DMS53 (cell line): ENCODE measurements at places on chromosomes 6 and 20.
A peak's percentile ranks its signal among the peaks of the same experiment; 100 is the strongest.

- peak; percentile 71 for DNase-seq
These were observed 534 bp downstream of the ZNF76 start for GRCh38 chr6:35259948-35260590.

- no peak for DNase-seq
These were observed 10.4 kb downstream of the ZBP1 start for GRCh38 chr20:57609842-57610167.

- DNase-seq: no peak
These were observed 118.9 kb downstream of the DACT2 start for GRCh38 chr6:168200571-168201134.

GRCh38 chr20:23164176-23164601, 78.1 kb upstream of the CD93 start:
- DNase-seq: no peak

GRCh38 chr6:136035378-136036070, 184.0 kb downstream of the PDE7B start:
- no peak for DNase-seq

DNA sequence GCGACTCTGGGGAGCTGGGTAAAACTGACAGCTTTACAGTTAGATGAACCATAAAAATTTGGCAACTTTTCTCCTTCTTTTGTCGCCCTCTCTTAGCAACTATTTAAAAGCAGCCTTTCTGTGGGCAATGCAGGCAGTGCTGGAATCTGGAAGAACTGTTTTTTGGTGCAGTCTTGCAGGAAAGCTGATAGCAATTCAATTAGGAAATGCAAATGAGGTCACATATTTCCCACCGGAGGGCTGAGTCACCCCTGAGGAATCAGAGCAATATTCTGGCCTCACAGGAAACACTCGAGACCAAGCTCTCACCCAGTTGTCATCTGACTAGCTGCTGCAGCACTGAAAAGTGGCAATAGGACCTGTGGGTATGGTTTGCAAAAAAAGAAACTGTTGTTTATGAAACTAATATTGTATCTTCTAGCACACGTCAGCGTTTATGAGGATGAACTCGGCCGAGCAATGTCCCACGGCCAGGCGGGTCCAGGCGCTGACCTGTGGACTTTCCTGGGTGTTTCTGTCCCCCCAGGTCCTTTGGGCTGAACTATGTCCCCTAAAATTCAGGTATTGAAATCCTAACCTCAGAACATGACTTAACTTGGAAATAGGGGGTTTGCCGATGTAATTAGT, 312.3 kb downstream of the TAF4 start:
- DNase-seq: no peak

DNA sequence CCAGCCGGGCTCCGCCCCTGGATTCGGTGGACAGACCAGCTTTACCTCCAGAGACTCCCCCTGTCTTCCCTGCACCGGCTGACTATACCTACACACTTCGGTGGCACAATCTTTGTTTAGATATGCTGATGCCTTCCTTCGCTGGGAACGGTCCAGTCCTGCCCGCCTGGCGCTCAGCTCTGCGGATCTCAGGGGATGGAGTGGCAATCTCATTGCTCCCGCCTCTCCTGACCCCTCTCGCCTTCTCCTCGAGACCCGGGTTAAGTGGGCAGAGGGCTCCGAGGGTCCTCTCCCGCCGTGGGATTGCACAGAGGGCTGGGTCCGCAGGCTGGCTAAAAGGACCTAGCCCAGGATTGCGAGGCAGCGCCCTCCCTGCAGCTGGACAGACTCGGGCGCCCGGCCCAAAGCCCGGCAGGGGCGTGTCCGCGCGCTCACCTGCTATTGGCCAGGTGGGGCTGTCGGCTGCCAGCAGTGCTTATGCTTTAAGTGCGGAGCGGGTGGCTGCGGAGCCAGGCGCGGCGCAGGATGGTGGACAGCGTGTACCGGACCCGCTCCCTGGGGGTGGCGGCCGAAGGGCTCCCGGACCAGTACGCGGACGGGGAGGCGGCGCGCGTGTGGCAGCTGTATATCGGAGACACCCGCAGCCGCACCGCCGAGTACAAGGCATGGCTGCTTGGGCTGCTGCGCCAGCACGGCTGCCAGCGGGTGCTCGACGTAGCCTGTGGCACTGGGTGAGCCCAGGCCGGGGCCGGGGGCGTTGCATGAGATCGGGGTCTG, at the start of gene GNMT:
GNMT (plus strand) TSS at position 512 of the 777 bp plus-strand sequence; CDS start at position 526, 14 bp downstream.
- DNase-seq: peak; percentile 88

- DNase-seq: peak; percentile 86
These were observed 715 bp downstream of the SOX12 start for GRCh38 chr20:325889-326644.

GRCh38 chr6:6790393-6790792, 201.9 kb downstream of the LY86 start:
- DNase-seq: no peak

- peak; percentile 24 for DNase-seq
These were observed 173.3 kb downstream of the CD83 start for GRCh38 chr6:14290772-14291330.

GRCh38 chr6:111772381-111772780, 100.9 kb downstream of the FYN start:
- no peak for DNase-seq

DNA sequence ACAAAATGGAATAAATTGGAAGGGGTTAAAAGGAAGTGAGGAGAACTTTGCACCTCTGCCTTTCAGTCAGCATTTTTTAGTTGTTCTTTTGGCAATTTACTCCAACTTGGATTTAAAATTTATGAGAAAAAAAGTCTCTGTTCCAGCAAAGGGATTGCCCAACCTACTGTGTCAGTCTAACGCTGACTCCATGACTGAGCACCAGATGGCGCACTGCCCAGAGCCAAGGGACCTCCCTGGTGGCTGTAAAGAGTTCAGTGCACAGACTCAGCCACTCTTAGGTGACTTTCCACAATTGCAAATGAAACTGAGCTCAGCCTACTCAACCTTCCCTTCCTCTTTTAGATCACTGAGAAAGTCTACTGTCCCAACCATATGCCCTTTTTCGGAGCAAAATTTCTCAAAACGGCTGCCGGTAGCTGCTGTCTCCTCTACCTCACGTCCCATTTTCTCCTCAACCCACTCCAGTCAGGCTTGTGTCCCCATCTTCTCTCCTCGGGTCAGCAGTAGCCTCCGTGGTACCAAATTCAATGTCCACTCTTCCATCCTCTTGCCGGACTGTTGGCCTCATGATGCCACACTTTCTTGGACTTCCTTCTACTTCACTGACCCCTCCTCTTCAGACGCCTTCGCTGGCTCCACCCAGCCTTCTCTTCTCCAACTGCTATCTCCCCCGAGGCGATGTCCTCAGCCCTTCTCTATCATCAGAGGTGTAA, 38.7 kb downstream of the GSTA2 start:
- peak; percentile 91 for DNase-seq

DNA sequence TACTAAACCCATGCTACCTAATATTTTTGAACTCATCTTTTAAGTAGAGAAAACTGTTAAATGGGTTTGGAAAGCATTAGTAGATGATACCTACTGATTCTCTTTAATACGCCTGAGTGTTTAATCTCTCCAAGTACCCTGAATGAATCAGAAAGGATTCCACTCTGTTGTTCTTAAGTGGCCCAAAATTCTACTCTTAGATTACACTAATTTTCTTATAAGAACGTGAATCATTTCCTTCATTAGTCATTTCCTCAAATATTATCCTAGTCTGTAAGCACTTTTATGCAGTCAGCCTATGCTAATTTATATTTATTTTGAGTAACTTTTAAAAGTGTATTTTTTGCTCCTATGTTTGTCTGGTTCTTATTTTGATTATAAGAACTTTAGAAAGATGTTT, 380.0 kb downstream of the BTBD9 start:
- DNase-seq: no peak

GRCh38 chr6:42010185-42010891, 40.0 kb upstream of the TAF8 start:
- DNase-seq: peak; percentile 76

- DNase-seq: no peak
These were observed 18.5 kb upstream of the ISM1 start for GRCh38 chr20:13202565-13202964.

GRCh38 chr6:150929416-150929815, 63.9 kb downstream of the MTHFD1L start:
- no peak for DNase-seq

- DNase-seq: no peak
These were observed 1.6 kb downstream of the PRDM1 start for GRCh38 chr6:106087548-106088325.

- DNase-seq: no peak
These were observed 177.7 kb downstream of the MRPL14 start for GRCh38 chr6:43949551-43949991.

DNA sequence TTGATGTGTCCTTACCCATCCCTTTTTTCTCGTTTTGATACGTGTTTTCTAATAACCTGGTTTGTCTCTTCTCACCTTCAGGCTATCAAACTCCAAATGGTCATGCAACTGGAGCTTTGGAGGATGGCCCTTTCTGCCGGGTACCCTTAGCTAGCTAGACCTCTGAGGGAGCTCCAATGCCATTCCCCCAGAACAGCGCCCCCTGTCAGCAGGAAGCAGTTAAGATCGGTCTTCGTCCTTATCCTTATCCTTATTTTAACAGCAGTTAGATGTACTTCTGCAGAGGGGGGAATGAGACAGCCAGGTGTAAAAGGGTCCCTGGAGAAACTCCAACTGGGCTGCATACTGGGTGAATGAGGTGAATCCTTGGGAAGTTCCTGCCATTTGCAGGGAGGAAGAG, 37.2 kb downstream of the SEL1L2 start:
- DNase-seq: peak; percentile 43

GRCh38 chr6:138397128-138398122, 6.6 kb upstream of the HEBP2 start:
- peak; percentile 13 for DNase-seq

- no peak for DNase-seq
These were observed at the start of gene HLA-DOA for GRCh38 chr6:33008944-33009861. Gene HLA-DOA, minus strand, starts transcription at chr6:33009591.

GRCh38 chr6:57283106-57283505, 34.3 kb upstream of the PRIM2 start:
- DNase-seq: no peak

- DNase-seq: no peak
These were observed 19.1 kb upstream of the ZC3H12D start for GRCh38 chr6:149503872-149504271.

- no peak for DNase-seq
These were observed 470.6 kb upstream of the AGPAT4 start for GRCh38 chr6:161744211-161745067.

GRCh38 chr6:142192343-142192742, 45.3 kb downstream of the VTA1 start:
- DNase-seq: no peak

DNA sequence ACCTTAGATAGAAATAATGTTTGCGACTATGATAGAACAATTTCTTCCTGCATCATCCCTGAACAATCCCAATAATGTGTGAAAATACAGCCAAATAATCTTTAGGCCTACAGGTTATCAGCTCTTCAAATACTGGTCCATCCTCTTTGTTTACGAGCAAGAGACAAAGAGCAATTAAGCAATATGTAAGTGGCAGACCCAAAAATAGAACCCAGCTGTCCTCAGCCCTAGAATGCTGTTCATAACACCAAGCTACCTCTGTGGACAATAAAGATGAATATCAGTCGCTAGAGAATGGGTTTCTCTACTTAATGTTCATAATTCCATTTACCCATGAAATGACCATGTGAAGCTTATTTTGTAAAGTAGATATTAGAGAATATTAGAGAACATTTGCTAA, 28.4 kb upstream of the OSTM1 start:
- no peak for DNase-seq

GRCh38 chr6:169807229-169807628, 55.8 kb downstream of the ERMARD start:
- DNase-seq: no peak

DNA sequence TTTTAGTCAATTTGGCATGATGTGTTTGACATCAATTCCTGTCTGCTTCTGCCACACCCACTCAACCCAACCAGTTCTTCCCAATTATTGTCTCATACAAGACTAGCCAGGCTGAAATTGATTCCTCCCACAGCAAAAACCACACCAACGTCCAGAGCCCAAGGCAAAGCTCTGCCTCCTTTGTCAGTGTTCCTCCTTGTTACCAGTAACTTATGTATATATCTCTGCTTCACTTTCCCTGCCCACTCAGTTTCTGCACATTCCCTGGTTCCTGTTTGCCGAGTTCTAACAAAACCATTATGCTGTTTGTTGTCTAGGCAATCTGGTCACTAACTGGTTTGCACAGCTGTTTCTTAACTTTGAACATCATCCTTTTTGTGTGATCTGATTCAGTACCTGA, 547.9 kb upstream of the PTCHD4 start:
- peak; percentile 65 for DNase-seq

DNA sequence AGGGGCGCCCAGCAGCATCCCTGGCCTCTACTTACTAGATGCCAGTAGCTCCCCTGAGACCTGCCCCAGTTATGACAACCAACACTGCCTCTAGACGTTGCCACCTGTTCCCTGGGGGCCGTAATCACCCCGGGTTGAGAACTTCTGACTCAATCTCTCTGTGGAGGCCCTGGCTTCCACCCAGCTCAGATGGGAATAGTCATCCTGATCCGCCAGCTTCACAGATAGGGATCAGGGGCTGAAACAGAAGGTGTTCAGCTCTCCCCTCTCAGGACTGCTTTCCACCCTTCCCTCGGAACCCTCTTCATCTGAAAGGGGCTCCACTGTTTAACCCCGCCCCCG, 3.3 kb downstream of the CAPN11 start:
- DNase-seq: no peak

DNA sequence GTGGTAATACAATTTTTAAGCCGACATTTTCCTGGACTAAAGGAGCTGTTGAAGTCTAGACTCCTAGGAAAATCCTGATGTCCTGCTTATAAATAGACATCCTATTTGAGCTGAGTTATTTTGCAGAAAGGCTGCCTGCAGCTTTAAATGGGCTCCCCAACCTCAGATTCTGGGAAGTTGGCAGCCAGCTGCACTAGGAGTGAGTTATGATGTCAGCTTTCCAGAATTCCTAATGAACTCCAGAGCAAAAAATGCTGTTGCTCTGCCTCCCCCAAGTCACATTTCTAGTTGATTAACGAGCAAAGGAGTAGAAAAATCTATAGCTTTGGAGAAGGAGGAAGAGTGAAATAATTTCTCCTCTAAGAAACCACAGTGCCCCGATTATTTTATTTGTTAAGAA, 346.3 kb upstream of the SULF2 start:
- DNase-seq: no peak

DNA sequence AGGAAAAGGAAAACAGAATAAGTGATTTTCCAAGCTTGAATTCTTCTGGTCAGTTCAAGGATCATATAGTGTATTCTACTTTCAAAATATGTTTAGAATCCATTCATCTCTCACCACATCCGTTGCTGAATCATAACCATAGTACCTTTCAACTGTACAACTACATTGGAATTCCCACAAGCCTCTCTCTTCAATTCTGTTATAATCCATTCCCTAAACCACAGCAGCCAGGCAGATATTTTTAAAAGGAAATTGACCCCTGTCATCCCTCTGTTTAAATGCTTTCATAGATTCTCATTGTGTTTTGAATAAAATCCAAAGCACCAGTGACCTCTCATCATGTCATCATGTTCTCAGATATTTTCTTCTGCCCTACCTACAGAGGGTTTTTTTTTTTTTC, 412.7 kb downstream of the GRIK2 start:
- DNase-seq: no peak

GRCh38 chr6:160750276-160750689, 48.2 kb downstream of the PLG start:
- peak; percentile 44 for DNase-seq
